ENCODE measurements at places on chromosomes 16 and 17.

DNA sequence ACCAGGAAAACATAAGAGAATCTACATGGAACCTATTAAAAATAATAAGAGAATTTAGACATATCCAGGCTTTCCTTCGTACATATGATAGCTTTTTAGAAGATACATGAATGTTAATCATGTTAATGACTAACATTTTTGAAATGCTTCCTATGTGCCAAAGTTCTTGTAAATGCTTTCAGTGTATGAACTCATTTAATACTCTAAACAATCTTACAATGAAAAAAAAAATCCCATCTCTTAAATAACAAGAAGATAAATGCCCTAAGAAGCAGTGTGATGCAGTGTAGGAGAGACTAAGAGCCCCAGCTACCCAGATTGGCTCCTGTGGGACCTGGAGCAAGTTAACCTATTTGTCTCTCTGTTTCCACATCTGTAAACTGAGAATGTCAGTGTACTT is 220.4 kb upstream of the MYOCD start:
- no peak for DNase-seq

DNA sequence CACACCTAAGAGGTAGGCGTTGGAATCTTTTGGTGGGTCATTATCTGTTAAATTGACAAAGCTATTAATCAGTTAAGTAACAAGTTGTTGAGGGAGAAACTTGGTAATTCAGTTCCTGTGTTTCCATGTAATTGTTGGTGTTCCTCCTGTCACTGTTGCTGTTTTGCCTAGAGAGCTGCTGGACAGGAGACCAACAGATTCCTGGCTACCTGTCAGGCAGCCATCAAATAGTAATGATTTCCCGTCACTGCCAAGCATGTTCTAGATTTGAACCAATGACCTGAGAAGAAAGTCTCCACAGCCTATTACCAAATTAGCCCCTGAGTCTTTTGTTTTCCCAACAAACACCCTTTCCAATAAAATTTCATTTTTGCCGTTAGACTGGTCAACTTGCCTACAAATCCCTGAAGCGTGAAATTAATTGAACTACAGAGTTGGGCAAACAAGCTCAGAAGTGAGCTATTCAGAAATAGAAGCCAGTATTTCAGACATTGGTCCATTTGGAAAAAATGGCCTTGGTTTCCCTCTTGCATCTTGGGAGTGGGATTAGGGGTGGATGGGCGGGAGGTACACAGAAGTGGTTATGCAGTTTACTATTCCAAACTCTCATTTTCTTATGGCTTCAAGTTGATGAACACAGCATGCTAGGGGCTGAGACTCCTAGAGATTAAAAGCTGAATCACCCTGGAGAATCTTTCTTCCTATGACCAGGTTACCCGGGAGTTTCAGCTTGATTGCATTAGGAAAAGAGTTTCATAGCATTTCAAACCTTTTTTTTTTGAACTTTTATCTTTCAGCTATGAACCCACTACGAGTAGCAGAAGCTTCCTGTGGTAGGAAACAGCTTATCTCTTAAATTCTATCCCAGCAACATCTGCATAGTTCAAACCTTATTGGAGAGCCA is 262.8 kb upstream of the MAF start:
- no peak for DNase-seq

DNA sequence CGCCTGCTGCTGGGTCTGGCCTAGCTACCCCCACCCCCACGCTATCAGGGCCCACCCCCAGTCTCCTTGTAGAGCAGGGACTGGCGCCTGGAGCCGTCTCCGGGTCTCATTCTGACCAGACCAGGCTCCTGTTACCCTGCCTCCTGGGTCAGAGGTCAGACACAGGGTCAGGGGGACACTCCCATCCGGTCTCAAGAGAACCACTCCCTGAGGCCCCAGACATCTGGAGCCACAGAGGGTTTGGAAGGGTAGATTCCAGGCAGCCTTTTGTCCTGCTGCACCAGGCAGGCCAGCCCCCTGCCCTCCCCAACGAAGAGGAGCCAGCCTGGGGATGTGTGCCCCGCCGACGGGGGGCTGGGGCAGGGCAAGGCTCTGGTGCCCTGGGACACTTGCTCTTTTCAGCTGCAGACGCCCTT is 944 bp upstream of the WFIKKN1 start:
- no peak for DNase-seq

GRCh38 chr16:86597880-86598606 is 19.7 kb downstream of the FOXL1 start:
- no peak for DNase-seq

- DNase-seq = peak; percentile 58
Observed at GRCh38 chr16:30761427-30761927, 385 bp downstream of the CFAP119 start.

DNA sequence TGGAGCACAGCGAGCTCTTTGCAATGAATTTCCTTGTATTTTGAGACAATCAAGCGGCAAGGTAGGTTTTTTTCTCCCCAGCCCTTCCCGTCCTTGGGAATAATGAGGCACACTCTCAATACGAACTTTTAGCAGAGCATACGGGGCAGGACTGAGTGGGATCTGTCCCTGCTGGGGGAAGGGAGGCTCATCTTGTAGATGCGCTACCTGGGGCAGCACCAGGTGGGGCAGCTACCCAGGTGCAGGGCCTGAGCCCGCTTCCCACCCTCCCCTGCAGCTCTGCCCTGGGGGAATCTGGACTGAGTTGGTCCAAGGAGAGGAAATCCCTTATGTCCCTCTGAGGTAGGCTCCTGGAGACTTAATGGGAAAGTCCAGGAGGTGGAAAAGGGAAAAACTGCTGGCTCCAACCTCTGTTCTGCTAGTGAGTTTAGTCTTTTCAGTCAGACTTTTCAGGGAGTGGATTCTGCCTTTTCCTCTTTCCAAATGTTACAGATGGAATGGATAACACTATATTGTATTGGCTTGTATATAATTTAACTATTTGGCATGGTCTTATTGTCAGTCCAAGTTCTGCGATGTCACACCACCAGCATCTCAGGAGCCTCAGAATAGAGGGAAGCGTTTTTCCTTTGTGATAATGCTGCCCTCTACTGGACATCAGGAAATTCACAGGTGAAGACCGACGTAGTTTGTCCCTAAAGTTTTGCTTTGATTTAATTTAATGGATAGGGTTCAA is 9.6 kb upstream of the CES1 start:
- DNase-seq = peak; percentile 29

DNA sequence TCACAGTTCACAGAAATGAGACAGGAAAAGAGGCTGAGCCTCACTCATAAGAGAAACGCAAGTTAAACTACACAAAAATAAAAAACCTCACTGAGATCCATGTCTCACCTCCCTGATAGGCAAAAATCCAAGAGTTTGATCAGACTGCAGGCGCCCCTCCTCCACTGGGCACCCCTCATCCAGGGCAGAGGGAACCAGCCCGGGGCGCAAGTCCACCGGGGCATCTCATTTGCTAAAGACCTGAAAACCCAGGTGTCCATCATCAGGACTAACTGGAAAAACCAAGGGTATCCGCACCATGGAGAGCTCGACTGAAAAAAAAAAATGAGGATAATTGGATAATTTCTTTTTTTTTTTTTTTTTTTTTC is 2.6 kb downstream of the HBZ start:
- no peak for DNase-seq

DNA sequence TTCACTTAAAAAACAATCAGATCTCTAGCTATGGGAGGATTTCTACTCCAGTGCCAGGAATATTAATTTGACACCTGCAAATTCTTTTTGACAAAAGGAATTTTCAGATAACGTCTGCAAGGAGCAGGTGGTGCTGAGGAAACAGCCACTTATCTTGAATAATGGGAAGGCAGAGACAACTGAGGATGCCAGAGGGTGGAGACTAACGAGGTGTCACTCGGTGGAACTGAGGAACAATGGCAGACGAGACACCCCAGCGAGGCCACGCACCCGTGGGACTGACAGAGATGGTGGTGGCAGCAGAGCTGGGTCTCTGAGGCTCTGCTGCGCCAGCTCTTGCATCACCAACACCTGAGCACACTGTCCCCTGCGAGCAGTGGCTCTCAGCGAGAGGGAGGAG is 42.2 kb downstream of the VAC14 start:
- no peak for DNase-seq

DNA sequence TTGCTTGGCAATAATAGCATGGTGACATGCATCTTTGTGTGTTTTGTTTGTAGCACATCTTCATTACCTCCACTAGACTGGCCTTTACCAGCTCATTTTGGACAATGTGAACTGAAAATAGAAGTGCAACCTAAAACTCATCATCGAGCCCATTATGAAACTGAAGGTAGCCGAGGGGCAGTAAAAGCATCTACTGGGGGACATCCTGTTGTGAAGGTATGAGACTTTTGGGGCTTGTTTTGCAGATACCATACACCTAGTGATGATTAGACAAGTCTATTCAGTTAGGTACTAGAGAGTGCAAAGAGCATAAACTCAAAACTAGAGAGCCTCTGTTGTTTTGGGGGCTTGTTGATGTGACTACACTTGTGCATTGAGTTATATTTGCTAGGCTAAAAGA is 41.2 kb downstream of the NFATC3 start:
- DNase-seq = peak; percentile 21

DNA sequence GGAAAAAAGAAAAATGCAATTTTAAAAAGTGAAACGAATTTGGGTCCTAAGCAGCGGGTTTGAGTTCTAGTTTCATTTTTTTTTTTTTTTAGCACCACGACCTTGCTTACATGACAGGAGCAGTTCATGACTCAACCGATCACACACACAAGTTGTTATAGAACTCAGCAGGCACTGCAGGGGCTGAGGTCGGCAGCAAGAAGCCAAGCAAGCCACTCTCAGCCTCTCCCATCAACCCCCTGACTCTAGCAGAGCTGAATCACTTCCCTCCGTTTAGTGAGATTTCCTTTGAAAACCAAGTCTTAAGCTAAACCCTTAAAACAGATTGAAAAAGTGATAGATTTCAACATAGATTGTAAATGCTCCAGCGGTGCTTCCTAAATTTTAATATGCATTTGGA is 520.8 kb downstream of the HAPSTR1 start:
- DNase-seq = no peak

DNA sequence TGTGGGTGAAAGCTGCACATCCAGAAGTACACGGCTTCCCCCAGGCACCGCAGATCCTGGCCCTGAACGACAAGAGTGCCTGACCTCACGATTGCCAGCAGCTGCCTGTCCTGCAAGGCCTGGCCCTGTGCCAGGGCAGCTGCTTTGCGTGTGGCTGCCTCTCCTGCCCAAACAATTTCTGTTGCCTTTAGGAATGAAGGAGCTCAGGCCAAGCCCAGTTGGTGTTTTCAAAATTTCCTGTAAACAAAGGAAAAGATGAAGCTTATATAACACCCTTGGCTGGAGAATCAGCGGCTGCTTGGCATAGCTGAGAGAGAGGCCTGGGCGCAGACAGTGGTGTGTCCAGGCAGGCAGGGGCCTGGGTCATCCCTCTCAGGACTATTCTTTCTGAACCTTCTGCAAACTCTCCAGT is 11.7 kb upstream of the SLC47A2 start:
- DNase-seq = no peak

- no peak for DNase-seq
Observed at GRCh38 chr17:36851250-36851649, 86.0 kb upstream of the LHX1 start.

DNA sequence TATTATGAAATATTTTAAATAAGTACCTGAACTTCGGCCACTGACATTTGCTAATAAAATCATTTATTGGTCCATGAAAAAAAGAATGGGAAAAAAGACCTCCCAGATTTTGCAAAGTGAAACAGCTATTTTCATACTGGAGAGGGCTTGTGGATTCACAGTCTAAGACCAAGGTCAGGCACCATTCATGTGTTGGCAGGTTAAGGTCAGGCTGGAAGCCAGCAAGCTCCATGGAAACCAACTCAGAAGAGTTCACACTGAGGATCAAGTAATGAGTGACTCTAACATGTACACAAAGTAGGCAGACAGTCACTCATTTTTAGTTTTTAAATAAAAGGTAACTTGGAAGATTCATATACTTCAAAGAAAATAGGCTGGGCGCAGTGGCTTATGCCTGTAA is 3.4 kb downstream of the DNAJA2 start:
- no peak for DNase-seq

DNA sequence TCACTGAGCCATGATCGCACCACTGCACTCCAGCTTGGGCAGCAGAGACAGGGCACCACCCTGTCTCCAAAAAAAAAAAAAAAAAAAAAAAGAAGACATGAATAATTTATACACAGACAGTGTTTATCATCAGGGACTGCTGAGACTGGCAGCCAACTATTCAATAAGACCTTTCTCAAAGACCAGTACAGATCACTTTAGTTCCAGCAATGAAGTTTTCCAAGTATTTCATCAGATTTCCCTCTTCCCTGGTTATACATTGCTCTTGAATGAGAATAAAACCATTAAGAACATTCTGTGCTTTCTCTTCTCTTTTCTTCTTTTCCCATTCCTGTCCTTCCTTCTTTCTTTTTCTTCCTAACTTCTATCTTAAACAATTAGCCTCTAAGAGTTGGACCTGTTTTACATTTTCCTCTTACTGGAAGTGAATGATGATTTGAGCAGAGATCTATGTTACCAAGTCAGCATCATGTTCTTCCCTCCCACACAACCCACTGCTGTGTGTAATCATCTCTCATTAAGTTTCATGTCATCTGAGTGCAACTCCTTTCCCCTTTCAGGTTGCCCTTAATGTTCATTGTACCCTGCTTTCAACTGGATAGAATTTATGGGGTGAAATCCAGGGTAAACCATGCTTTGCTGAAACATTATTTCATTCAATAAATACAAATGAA is 35.9 kb upstream of the SMIM36 start:
- DNase-seq = no peak

GRCh38 chr17:31496097-31496496 is 104.6 kb downstream of the RAB11FIP4 start:
- no peak for DNase-seq

GRCh38 chr16:51149251-51149661 is 1.8 kb downstream of the SALL1 start:
- no peak for DNase-seq

DNA sequence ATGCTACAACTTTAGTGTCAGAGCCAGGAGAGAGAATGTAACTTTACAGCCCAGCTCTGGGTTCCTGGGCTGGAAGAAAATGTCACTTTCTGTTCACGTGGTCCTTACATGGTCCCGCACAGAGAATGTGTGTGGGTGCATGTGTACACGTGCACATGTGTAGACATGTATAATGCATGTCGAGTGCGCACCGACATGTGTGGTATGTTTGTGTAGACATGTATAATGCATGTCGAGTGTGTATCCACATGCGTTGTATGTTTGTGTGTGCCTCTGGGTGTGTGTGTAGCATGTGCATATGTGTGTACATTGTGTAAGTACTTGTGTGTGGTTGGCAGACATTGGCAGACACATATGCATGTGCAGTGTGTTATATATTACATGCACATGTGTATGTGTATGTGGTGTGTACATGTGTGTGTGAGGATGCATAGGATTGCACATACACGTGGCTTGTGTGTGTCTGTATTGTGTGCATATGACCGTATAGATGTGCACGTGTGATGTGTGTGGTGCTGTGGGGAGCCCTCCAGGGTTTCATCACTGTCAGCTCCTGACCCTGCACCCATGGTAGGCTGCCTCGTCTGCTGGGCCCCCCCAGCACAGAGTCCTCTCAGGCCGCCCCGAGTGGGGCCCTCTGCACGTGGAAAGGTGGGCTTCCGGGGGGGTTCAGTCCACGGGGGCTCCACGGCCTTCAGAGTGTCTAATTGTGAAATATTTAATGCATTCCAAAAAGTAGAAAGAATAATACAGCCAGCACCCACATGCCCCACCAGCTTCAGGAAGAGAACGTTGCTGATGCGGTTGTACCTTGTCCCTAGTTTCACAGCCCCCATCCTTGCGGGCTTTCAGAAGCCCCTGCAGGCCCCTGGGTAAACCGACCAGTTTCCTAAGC is 214.2 kb upstream of the GSE1 start:
- no peak for DNase-seq

GRCh38 chr16:85718682-85719081 is 29.9 kb upstream of the GINS2 start:
- no peak for DNase-seq

GRCh38 chr17:75758131-75758905 is 6.7 kb downstream of the GALK1 start:
- DNase-seq = no peak
